ENCODE measurements at places on chromosomes 16 and 17.

- no peak for DNase-seq
Observed at GRCh38 chr16:66553223-66553622, 847 bp downstream of the CKLF start.

- no peak for DNase-seq
Observed at GRCh38 chr17:20095336-20096080, 86.3 kb downstream of the SPECC1 start.

- peak; percentile 41 for DNase-seq
Observed at GRCh38 chr17:79664930-79665737, 54.3 kb upstream of the RBFOX3 start.

GRCh38 chr16:68369697-68370580 lies 59.1 kb downstream of the PRMT7 start:
- peak; percentile 82 for DNase-seq

- DNase-seq: no peak
Observed at GRCh38 chr17:7703584-7704479, 1.2 kb upstream of the EFNB3 start.

DNA sequence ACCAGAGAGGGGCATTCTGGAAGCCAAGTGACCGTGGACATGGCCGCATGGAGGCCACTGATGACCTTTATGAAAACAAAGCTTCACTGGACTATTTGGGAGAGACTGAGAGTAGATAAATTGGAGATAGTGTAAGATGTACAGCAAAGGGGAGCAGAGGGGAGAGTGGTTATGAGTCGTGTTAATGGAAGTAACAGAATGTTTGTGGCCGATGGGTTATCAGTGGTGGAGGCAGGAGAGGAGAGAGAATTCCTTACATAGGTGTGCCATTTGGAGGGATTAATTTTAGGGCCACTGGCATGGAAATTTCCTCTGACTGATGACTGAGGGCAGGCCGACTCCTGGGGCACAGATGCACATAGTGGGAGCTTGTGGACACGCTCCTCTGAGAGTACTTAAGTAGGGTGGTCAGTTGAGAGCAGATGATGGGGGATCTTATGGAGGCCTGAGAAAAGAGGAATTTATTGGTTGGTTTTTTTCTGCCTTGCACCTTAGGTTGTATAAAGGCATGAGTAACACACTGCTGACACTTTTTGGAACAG lies 19.2 kb downstream of the PRPSAP2 start:
- DNase-seq: no peak

DNA sequence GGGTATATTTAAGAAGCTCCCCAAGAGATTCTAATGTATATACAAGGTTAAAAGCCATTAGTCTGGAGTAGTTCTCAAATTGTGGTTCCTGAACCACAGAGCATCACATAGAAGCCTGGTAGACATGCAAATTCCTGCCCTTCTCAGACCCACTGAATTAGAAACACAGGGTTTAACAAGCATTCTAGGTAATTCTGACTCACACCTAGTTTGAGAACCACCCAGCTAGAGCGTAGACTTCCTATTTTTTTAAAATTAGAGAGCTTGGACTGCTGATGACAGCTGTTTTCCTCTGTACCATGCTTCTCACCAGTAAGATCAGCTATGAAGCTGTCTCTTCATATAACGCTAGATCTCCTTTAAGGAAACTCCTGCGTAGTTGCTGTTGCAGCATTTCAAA lies 50.6 kb downstream of the HS3ST3B1 start:
- no peak for DNase-seq

GRCh38 chr17:59219992-59220327 lies 351 bp upstream of the GDPD1 start:
- no peak for DNase-seq

GRCh38 chr17:41402161-41402560 lies 4.8 kb upstream of the KRT31 start:
- no peak for DNase-seq

GRCh38 chr17:75642182-75642783 lies 9.0 kb downstream of the SMIM5 start:
- no peak for DNase-seq

DNA sequence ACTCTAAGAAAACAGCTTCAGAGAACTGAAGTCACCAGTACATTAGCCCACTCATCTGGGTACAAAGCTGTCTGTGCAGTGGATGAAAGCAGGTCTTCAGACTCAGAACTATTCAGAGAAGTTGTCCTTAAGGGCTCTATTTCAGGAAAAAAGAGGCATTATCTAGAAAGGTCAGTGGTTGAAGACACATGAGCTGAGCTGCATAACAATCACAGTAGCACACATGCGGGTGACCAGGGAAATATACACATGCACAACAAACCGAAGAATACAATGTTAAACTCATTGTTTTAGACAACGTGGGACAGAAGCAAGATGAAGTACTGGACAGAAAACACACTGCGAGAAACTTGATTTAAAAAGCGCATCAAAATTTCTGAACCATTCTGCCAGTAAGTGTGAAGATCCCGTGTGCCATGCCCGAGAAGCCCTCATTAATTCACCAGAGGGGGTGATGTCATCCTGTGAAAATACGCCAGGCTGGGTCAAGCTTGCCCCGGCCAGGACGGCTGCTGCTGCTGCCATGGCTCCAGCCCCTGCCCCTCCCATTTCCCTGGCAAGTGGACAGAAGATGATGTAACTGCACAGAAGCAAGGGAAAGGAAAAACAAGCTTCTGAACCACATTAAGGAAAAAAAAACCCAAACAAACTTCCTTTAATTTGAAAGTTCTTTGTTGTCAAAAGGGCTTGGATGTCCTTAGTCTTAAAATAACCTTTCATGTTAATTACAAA lies 10.1 kb downstream of the DYNC1LI2 start:
- no peak for DNase-seq

DNA sequence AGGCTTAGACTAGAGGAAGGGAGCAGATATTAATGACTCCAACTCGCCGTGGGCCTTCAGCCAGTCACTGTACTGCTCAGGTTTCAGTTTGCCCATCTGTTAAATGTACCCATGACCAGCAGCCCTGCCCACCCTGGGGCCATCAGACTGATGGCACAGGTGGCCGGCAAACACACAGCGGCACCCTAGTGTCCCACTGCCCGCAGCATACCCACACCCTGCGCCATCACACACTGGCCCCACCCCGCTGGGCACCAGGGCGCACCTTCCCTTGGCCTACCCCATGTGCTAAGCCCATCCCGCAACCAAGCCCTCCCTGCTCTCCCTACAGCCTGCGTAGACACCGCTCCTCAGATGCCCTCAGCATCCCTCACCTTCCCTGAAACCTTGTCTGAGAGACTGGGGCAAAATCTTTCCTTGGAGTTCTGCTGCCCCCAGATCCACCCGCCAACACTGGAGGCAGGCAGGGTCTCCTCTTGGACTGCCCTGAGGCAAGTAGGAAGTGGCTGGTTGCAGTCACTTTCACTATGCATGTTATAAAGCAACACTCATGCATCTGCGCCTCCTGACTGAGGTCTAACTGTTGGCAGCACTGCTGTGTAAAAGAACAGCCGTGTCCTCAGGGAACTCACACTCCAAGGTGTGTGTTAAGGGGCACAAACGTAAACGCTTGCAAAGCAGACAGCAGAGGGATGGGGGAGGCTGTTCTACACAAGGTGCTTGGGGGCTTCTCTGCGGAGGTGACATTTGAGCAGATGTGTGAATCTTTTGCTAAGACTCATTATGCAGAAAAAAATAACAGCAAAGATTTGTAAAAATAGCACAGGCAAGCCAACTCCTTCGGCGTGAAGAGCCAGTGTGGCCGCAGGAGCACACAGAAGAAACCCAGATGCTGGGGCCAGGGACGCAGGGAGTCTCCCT lies 6.7 kb upstream of the BCAR1 start:
- peak; percentile 90 for DNase-seq

DNA sequence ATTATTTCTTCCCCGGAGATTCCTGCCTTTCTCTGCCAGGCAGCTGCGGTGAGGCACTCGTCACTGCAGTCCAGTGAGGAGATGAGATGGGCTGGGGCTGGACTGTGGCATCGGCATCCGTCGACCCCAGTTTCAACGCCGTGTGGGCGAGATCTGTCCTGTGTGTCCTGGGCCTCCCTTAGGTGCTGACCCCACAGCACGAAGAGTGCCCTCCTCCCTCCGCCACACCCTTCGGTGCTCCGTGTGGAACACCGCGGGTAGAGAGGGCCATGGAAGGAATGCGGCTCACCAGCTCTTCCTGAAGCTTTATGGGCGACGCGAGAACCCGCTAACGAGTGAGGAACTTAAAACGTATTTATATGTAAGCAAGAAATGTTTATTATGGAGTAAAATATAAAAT lies 17.6 kb downstream of the ACSF3 start:
- peak; percentile 62 for DNase-seq

- DNase-seq: no peak
Observed at GRCh38 chr16:11896486-11897176, 19.1 kb downstream of the GSPT1 start.

DNA sequence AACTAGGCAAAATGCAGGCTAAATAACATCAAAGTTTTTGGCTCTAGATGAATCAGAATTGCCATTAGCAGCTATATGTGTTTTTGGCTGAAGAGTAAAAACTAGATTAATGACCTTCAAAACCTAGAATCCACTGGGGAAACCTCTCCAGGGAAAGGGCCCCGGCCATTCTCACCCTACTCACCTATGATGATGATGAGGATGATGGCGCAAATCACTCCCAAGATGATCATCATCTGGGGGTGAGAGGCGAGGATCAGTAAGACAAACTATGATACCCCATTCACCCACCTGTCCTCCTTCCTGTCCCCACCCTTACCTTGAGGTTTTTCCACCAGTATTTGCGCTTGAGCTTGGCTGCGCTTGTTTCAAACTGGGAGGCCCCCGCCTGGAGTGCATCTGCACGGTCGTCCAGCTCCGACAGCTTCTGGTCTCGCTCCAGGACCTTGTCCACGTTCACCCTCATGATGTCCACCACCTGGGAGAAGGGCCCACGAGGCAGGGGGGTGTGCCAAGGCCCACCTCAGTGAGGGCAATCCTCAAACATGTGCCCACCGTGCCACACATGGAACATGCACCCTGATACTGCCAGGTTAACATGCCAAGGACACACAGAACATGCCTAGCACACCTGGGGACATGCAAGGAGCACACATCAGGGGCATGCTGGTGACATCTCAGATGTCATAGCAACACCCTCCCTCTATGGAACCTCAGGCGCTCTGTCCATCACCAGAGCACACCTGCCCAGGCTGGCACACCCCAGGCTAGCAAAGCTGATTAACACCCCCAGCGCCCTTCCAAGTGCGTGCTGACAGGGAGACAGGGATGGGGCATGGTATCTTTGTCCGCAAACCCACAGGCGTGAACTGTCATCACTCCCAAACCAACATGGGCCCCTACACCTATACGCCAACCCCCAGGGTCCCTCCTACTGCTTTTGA lies 1.2 kb downstream of the VAMP2 start:
- no peak for DNase-seq

- DNase-seq: no peak
Observed at GRCh38 chr16:12500771-12501170, 302.9 kb downstream of the CPPED1 start.

DNA sequence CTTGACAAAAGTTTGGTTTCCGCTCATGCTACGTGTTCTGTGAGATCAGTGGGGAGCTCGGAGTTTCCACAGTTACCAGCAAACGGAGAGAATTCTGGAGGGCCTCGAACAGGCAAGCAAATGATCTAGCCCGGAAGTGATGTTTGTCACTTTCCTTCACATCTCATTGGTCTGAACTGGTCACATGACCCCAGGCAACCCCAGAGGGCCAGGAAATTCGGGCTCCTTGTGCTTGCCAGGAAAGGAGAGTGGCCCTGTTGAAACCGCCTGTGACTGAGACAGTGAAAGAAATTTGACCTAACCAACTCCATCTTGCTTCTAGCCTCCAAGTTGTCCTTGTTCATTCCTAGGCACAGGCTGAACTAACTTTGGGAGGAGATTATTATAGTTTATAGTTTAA lies 23.0 kb downstream of the SPPL2C start:
- DNase-seq: no peak

- no peak for DNase-seq
Observed at GRCh38 chr17:19940722-19941464, 36.7 kb downstream of the AKAP10 start.

- DNase-seq: no peak
Observed at GRCh38 chr17:57895382-57896060, 45.7 kb upstream of the MRPS23 start.

- DNase-seq: no peak
Observed at GRCh38 chr17:17520599-17521232, 24.5 kb upstream of the RASD1 start.

DNA sequence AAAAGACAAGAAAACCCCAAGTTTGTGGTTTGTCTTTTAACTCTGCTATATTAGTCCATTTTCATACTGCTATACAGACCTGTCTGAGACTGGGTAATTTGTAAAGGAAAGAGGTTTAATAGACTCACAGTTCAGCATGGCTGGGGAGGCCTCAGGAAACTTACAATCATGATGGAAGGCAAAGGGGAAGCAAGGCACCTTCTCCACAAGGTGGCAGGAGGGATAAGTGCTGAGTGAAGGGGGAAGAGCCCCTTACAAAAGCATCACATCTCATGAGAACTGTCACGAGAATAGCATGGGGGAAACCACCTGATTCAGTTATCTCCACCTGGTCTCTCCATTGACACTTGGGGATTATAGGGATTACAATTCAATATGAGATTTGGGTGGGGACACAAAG lies 13.5 kb upstream of the ADAM11 start:
- no peak for DNase-seq

DNA sequence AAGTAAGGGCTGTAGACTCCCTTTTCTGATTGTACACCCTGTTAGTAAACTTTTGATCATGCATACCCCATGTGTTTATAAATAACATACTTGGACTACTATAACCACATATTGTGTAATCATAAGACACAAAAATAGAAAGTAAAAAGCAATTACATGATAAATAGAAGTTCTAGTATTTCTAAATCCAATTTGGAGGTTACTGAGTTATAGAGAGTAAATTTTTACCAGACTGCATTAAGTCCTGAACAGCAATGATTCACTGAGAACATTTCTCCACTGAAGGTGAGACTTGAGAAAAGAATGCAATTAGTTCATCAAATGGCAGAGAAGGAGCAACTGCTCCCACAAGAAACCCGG lies 7.7 kb upstream of the TBKBP1 start:
- no peak for DNase-seq

- DNase-seq: peak; percentile 38
Observed at GRCh38 chr17:73831699-73832098, 187.5 kb upstream of the SDK2 start.

DNA sequence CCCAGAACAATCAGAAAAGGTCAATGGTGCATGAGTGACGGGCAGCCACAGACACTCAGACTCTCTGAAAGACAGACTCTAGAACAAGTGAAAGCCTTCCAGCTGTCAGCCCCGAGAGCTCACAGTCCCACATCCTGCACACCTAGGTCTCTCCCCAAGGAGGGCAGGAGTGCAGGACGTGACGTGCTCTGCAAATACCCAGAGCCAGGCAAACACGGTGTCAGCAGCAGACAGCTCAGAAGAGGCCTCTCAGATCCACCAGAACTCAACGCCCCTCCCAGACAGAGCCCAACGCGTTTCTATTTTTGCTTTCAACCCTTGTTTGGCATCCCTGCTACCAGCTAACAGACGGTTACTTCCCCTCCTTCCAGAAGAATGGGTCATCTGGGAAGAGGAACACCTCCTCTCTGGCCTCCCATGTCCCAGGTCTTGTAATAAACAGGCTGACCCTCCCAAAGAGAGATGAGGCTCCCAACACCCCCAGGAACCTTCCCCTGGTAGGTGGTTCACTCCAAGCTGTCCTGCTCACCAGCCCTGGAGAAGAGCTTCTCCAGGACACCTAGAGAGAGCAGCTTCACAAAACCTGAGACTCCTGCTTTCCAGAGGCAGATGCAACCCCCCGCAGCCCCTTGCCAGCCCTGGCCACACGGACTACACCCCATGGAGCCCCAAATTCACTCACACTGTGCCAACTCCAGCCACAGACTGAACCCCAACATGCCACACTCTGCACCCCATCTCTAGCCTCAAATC lies 7.6 kb downstream of the PITPNM3 start:
- no peak for DNase-seq

GRCh38 chr16:49651226-49651625 lies 204.7 kb downstream of the ZNF423 start:
- peak; percentile 41 for DNase-seq

Data from chondrocyte (in vitro differentiated cells).